ENCODE measurements at places on chromosomes 1 and 21.

DNA sequence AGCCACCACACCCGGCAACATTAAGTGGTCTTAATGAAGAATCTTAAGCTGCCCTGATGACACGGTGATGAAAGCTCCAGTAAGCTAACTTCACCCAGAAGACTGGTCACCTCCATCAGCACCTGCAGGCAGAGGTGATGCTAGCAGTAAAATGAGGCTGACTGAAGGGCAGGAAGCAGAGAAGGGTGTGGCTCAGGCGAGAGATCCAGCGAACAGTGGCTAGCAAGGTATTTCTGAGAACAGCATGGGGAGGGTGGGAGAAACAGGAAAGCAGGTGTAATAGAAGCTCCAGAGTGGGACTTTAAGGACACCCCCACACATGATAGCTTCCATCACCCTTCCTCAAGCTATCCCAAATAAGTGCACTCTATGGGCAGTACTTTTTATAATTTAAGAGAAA, 15.9 kb upstream of the DISP1 start:
- no peak for DNase-seq

GRCh38 chr1:21668232-21668950, 766 bp downstream of the RAP1GAP start:
- DNase-seq, result no peak

DNA sequence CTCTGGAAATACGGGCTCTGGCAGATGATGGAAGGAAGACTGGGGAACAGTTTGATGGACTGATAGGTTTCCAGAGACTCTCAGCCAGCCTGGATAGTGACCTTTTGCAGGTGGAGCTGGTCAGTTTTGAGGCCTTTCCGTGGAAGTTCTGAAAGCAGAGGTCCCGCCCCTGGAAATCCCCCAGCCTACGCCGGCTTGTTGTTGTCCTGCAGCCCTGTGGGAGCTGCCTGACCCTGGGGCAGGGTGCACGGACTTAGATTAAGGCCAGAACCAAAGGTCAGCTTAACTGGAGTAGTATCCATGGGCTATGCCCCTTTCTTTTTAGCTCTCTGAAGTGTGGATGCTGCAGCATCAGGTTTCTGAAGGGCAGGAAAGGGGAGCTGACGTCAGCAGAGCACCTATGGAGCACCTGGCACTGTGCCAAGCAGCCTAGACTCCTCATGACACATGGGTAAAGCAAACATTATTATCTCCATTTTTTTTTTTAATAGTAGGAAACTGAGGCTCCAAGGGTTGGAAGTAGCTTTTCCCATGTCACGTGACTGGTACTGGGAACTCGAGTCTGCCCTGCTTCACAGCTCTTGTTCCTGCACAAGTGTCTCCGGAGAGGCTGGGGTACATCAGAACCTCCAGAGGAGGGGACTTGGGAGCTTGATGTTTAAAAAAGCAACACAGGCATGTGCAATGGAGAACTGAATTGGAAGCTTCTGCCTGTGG, 38.5 kb downstream of the IER5 start:
- DNase-seq, result no peak

- DNase-seq, result no peak
These were observed 1.9 kb downstream of the ELAVL4 start for GRCh38 chr1:50110656-50111055.

- DNase-seq, result no peak
These were observed 73.5 kb downstream of the SIK1 start for GRCh38 chr21:43353282-43354025.

- no peak for DNase-seq
These were observed 31.1 kb downstream of the ROR1 start for GRCh38 chr1:63804829-63805484.

- no peak for DNase-seq
These were observed 21.0 kb upstream of the PIK3CD start for GRCh38 chr1:9630331-9631111.

DNA sequence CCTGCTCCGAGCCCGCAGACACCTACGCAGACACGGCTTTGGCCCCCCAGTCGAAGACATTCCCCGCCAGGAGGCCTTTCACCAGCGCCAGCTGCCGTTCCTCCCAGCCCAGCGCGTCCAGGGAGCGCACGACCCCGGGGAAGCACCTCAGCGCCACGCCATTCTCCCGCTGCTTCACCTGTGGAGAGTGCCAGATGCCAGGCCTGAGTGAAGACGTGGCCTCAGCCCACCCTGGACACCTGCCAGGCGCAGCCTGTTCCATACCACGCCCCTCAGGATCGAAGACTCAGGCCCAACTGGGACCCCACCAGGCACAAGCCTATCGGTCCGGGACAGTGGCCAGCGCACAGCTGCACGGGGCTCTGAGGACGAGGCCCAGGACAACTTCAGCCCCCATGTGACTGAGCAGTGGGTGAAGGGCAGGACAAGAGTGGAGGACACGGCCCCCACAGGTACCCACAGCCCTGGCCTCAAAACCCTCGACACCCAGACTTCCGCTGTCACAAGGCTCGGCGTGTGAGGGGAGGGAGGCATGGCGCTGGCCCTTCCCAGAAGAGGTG, 13.5 kb downstream of the PANK4 start:
- DNase-seq, result no peak
